Mucosa of descending colon (tissue), 3 donors: ENCODE measurements at places on chromosomes 6 and 20. TPM values are rescaled to one million over a fixed set of nuclear protein-coding genes. Genes with fewer than 3 reads are reported as not detected.

DNA sequence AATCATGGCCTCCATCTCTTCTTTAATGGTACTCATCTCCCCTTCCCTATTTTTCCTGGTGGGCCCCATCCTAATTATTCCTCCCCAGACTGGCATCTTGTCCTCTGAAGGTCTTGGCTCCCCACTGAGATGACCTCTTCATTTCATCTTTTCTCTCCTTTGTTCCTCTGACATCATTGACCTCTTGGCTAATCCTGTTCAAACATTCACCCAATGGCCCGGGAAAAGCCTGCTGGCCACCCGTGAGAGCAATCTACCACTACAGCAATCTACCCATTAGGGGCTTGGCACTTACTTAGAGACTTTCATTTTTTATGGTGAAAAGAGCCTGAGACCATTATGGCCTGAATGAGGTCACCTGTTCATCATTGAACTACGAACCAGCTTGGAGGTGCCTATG lies 130.8 kb downstream of the DNAH8 start:
- no peak for DNase-seq

- DNase-seq: no peak
Measured at GRCh38 chr20:7516621-7517111, 423.6 kb downstream of the HAO1 start.

GRCh38 chr6:101296169-101296960 lies 97.1 kb upstream of the GRIK2 start:
- DNase-seq: no peak

CAPN11 gene
- 1.2 TPM for total RNA-seq

DNA sequence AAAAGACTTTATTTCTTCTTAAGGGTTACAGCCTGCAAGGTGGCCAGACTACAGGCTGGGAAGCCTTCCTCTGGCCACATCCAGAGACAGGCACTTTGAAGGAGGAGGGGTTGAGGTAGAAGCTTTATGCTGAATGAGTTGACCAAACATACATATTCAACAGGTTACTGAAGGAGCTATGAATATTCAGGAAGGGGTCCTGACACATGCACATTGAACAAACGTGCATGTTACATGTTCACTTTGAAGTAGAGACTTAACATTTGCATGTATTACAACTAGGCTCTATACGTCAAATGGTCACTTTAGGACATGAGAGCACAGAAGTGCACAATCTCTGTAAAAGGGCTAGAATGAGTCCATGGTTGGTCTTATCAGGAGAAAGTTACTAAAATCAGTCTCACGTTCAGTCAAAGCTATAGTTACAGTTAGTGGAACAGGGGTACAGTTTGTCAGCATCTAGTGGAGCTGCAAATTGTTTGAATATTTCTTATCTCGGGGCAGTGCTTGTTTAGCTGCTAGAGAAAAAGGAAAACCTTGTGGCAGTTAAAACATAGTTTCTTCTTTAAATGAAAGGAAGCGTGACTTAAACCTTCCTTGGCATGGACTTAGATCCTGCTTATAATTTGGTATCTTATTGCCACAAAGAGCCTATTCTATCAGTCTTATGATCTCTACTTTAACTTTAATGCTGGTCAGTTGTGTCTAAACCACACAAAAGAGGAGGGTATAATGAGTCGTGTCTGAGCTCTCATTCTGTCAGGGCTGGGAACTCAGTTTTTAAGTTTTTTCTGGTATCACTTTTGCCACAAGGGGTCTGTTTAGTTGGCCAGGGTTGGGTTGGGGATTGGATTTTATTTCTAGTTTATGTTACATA lies 4.6 kb upstream of the ZSCAN9 start:
- DNase-seq: no peak

DNA sequence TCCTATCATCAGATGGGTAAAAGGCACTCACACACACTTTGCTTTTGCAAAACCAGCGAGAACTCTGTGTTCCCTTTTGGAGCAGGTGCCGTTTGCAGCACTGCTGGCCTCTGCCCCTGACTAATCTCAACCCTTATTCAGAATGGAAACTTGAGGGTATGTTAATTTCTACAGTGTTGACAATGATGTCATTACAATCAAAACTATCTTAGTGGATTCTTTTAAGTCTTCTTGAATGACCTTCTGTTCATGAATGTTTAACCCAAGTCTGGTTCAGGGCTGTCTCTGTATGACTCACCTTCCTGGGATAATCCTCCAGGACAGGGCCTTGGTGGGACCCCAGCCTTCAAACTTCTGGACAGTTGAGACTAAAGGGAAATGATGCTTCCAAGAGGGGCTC lies 197.9 kb downstream of the CDH4 start:
- DNase-seq: no peak
